ENCODE measurements at places on chromosomes 12 and 14. TPM values are rescaled to one million over a fixed set of nuclear protein-coding genes. Genes with fewer than 3 reads are reported as not detected.

The EIF2S3B gene
- total RNA-seq = 0.67 TPM

The CDH24 gene
- total RNA-seq = 16.7 TPM

The CMA1 gene
- not detected for total RNA-seq

The C1QL4 gene
- not detected for total RNA-seq

The GZMB gene
- total RNA-seq = not detected

The GSC gene
- not detected for total RNA-seq

The KRT80 gene
- total RNA-seq = 1.1 TPM

The COX6A1 gene
- 626 TPM for total RNA-seq
